ENCODE measurements at places on chromosomes 11 and 22.

DNA sequence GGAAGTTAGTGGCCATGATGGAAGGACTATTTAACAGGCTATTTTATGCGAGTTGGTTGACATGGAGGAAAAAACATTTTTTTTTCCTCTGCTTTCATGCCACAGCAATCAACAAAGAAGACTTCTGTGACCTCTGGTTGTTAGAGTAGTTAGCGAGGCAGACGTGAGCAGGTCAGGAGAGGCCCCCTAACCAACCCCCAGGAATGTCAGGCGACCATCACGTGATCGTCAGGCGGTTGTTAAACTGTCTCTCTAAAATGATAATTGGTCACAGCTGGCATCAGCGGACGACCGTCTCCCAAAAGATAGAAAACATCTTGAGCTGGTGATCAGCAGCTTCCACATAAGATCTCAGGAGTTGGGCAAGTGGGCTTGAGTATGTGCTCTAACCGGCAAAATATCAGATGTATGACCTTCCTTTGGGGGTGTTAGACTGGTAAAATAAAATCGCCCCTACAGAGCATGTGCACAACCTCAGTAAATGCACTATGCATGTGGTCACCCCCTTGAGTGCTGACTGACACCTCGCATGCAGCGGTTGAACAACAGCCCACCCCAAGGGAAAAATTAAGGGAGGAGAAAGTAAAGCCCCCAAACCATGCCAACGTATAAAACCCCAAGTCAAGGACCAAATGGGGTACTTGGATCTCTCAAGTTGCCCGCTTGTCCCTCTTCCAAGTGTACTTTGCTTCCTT, 20.9 kb upstream of the NARS2 start:
- no peak for DNase-seq

GRCh38 chr11:6586434-6587359, 16.7 kb downstream of the RRP8 start:
- DNase-seq, result no peak

- DNase-seq, result no peak
Measured at GRCh38 chr22:31253949-31254348, 38.3 kb downstream of the PIK3IP1 start.

GRCh38 chr22:22478470-22478869, 30.1 kb downstream of the ZNF280B start:
- no peak for DNase-seq

DNA sequence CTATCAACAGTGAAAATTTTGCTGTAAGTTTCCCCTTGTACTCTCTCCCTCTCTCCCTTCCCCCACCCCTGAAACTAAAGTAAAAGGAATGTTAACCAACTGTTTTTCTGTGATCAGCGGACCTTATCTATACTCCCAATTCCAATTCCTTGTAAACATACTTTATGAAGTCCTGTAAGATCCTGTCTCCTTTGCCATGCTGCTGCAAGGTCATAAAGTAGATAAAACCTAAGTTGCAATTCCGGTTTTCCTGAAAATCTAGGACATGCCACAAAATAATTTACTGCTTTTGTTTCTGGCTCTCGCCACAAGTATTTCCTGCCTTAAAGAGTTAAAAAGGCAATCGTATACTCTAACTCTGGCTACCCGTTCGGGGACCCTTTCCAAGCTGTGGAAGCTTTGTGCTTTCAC, 1469.0 kb downstream of the LRRC4C start:
- no peak for DNase-seq

DNA sequence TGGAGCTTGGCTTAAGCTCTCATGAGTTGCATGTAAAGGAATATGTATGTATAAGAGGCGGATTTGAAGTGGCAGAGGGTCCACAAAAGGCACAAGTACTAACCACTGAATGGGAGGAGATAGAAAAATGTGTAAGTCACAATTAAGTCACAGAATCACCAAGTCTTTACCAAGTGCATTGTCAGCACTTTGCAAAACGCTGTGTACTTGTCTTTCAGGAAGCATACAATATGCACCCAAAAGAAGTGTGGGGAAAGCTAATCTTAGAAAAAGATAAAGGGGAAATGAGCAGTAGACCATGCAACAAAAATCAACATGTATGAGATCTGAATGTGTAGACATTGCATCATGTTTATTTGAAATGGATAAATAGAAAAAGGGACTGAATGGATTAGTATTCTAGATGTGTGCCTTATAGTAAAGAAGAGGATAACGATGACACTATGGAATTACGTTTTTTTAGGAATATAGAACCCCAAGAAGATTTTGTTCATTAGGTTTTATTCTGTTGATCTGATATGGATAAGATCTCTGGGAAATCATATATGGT, 4.5 kb downstream of the CNTF start:
- no peak for DNase-seq

- DNase-seq, result no peak
Measured at GRCh38 chr22:47194476-47195155, 432.2 kb downstream of the TBC1D22A start.

DNA sequence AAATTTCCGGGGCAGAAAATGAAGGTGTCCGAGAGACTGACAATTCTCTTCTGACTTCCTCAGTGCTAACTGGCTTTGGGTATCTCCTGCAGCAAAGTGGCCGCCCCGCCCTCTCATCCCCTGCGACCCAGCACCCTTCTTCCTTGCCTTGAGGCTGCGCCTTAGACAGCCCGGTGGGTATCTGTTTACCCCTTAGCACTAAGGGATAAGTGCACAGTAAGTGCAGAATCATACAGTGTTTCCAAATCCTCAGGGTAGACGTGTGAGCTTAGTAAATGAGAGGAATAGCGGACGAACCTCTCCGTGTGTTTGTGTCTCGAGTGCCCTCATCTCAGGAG, 368 bp upstream of the CHORDC1 start:
- DNase-seq, result no peak

DNA sequence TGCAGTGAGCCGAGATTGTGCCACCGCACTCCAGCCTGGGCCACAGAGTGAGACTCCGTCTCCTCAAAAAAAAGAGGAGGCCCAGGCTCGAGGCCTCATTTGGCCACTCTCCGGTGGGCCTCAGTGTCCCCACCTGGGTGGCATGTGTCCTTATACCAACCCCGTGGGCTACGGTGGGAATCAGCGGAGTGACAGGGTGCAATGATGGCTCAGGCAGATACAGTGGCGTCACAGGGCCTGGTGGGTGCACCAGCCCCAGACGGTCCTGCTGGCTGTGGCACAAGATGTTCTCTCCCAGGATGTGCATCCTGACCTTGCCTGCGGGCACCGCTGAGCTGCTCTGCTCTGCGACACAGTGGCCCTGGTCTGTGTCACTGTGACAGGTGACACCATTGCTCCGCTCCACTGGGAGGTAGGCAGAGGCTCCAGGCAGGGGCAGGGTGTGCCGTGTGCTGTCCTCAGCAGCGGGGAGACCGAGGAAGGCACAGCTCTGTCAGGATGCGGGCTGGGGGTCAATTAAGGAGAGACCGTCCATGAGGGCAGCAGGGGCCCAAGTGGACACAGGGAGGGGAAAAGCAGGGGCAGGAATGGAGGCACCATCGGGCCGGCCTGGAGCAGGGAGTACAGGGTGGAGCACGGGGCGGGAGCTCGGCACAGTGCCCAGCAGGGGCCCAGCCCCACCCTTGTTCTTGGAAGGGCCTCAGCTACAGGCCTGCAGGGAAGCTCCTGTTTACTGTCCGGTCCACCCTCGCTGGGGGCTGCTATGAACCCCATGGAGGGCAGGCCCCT, 21.7 kb upstream of the TH start:
- DNase-seq, result no peak

- no peak for DNase-seq
Measured at GRCh38 chr11:13013054-13013488, 4.0 kb downstream of the RASSF10 start.

- DNase-seq, result no peak
Measured at GRCh38 chr11:86918973-86919372, 36.2 kb downstream of the FZD4 start.

GRCh38 chr11:105447936-105448702, 161.8 kb upstream of the GRIA4 start:
- no peak for DNase-seq

GRCh38 chr11:125211191-125211947, 46.8 kb downstream of the PKNOX2 start:
- DNase-seq, result no peak

DNA sequence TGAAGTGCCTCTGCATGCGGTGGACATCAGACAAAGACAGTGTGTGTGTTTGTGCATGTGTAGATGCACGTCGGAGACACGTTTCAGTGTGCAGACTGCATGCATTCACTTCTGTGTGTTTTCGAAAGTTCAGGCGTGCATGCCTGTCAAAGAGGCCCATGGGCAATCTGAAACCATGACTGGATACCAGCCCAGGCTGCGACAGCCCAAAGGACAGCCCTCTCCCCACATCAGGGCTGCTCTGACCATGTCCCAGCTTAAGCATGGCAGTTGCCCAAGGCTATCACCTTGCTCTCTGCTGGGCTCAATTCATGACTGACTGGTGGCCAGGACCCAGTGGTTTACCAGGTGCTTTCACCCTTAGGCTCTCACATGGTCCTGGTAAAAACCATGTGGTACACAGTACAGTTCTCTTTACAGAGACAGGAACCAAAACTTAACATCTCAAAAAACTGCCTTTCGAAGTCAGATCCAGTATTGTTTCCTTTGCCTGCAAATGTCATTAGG, 423.7 kb upstream of the CADM1 start:
- DNase-seq, result no peak

DNA sequence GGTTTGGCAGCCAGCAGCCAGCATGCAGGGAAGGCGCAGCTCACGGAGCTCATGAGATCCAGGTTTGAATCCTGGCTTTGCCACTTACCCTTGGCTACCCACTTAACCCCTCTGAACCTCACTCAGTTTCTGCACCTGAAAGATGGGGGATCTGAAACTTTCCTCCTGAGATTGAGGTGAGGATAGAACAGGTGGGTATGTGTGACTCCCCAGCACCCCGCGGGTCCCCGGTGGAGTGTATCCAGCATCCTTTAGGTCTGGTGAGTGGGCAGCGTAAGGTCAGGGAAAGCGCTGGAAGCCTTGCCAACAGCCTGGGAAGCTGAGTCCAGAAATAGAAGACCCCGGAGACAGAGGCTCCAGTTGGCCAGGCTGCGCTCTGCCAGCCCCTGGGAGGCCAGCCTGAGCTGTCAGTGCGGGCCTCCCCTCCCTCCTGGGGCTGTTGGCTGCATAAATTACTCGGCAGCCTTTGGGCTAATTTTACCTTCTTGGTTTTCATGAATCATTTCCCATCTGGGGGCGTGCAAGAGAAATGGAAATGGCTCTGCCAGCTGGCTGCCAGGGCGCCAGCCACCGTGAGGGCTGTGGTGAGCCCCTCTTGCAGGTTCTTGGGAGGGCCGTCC, 17.6 kb downstream of the PRDM11 start:
- DNase-seq, result no peak

GRCh38 chr11:113697756-113698407, 8.2 kb downstream of the TMPRSS5 start:
- DNase-seq, result no peak

All from activated CD8-positive, alpha-beta memory T cell treated with anti-CD3 and anti-CD28 coated beads for 1 hour (primary cell).